ENCODE measurements at places on chromosomes 5 and 9. TPM values are rescaled to one million over a fixed set of nuclear protein-coding genes. Genes with fewer than 3 reads are reported as not detected.

The TCF7 gene
- polyA plus RNA-seq: 2.6 TPM

- no peak for DNase-seq
These were observed 530.1 kb upstream of the DMAC1 start for GRCh38 chr9:8329561-8330283.

The GFPT2 gene
- 8.6 TPM for polyA plus RNA-seq

DNA sequence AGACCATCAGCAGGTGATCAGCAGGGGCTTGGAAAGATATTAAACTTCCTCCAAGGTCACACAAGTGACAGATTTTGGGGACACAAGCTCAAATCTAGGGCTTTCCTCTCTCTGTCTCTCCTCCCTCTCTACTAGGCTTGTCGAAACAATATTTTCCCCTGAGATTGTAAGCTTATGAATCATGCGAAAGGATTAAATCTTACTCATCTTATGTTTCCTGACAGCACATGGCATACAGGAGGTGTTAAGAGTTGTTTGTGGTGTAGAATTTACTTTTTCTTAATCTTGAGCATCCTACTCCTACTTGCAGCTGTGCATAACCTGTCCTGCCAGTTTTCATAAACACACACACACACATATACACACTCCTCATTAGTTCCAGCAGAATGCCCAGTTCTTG lies 186.3 kb downstream of the MARCHF11 start:
- no peak for DNase-seq

The IFNK gene
- polyA plus RNA-seq: not detected

DNA sequence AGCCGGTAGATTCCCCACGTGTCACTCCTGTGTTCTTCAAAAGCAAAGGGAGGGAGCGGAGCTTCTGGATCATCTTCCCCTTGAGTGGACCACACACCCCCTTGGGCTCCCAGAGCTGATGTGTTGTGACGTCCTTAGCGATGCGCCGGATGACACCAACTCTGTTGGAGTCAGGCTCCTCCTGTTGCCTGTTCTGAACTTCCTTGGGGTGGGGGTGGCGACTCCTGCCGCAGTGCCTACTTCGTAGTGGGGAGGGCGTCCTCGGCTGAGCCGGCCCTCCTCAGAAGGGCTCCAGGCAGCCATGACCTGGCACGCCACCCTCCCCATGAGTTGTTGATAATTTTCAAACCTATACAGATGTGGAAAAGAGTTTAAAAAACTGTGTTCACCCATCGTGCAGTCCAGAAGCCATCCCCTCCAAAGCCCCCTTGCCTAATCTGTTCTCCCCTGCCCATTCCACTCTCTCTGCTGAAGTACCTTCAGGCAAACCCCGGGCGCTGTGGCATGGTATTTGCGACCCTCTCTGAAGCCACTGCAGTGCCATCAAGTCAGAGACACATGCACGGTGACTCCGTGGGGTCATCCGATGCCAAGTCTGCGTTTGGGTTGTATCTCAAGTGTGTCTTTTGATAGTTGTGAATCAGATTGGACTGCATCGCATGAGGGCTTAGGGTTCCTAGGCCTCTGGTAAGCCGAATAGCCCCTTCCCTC lies 16.7 kb downstream of the EXOC3 start:
- DNase-seq: no peak

DNA sequence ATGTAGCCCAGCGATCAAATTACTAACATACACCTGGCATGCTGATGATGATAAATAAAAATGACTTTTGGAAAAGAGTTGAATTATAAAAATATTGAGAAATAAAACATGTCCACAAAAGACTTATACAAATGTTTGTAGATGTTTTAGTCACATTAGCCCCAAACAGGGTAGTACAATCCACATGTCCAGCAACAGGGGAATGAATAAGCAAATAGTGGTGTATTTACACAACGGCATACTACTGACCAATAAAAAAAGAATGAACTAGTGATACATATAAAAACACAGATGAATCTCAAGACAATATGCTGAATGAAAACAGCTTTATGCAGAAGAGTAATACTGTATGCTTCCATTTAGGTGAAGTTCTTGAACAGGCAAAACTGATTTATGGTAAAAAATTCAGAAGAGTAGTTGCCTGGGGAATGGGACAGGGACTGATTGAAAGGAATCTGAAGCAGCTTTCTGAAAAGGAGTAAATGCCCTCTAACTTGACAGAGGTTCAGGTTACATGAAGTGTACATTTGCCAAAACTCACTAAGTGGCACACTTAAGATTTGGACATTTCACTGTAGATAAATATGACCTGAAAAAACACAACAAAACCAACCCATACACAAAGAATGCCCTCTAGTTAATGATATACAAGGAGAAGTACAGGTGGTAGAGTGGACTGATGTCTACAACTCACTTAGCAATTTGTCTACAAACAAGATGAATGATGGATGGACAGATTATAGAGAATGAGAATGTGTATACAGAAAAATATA lies 35.4 kb downstream of the ACTL7A start:
- DNase-seq: no peak

DNA sequence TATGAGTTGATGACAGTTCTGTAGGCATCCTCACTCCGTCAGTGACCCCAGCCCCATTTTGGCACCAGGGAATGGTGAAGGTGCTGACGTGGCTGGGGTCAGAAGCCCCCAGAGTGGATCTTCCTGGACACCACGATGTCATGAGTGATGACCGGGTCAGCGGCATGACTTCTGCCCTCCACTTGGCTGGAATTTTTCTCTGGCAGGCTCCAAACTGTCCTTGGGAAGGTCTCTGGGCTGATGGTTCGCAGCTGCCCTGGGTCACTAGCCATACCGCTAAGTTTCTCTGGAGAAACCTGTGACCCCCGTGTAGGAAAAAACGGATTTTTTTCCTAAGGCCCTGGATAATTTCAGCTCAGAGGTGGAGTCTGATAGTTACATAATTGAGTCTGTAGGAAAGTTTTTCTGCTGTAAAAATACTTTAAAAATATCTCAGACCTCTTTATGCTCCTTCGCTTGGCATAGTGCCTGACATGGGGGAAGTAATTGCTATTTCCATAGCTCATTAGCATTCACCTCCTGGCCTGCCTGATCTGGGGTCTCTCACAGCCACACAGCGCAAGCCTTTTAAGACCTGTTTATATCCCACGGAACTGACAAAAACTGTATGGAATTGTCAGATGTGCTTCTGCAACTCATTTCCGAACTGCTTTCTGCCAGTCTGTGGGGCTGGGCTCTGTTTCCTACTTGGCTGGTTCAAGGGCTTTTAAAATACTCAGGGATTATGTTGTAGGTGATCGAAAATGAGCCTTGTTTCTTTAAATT lies 69.2 kb downstream of the ANGPTL2 start:
- no peak for DNase-seq

DNA sequence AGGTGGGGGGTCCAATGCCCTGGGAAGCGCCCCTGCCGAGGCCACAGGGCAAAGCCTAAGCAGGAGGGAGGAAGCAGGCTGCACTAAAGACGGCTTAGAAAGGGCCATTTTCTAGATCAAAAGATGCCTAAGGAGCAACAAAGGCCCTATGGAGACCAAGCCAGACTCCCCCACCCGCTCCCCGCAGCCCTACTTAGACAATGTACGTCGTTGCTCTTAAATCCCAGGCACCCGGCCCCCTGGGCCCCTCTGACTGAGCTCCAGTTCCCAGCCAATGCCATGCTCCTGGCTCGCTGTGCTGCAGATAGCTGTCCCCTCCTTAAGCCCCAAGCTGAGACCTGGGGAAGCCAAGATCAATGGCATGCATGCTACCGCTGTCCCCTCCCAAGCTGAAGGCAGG lies 10.3 kb downstream of the IPPK start:
- no peak for DNase-seq

GRCh38 chr5:100676817-100677631 lies 141.8 kb downstream of the FAM174A start:
- DNase-seq: no peak

The OR1J2 gene
- polyA plus RNA-seq: not detected

The PFN3 gene
- not detected for polyA plus RNA-seq

DNA sequence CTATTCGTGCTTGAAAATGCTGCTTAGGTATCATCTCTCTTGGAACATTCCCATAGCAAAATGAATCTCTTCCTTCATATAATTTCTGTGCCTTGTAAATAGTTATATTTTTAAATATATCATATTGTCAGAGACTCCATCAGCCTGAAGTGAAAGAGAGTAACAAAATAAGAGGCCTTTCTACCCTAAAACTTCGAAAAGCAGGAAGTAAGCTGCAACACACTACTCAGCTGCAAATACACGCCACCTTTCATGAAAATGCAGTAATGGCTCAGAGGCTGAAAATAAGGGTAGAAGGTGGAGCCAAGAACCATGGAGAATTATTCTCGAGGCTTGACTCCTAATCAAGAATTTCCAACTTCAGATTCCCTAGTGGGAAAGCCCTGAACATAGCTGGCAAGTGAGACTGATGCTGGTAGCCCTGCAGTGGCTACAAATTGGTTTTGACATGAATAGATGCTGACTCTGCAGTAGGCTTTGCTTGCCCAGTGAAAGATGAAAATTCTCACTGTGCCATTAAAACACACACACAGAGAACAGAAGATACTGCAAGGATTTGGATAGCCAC lies 30.2 kb upstream of the PTGER4 start:
- DNase-seq: no peak

- no peak for DNase-seq
These were observed 8.0 kb downstream of the PMPCA start for GRCh38 chr9:136418182-136419091.

- no peak for DNase-seq
These were observed 39.1 kb downstream of the FGD3 start for GRCh38 chr9:92986176-92987119.

GRCh38 chr5:146909255-146910068 lies 30.9 kb upstream of the PPP2R2B start:
- DNase-seq: no peak

DNA sequence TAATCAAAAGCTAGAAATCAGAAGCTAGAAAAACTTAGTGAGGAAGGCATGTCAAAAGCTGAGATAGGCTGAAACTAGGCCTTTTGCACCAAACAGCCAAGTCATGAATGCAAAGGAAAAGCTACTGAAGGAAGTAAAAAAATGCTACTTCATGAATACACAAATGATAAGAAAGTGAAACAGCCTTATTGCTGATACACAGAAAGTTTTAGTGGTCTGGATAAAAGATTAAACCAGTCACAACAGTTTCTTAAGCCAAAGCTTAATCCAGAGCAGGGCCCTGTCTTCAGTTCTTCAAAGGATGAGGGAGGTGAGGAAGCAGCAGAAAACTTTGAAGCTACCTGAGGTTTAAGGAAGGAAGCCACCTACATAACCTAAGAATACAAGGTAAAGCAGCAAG lies 102.5 kb upstream of the SH3GL2 start:
- DNase-seq: no peak

GRCh38 chr5:84487963-84488362 lies 103.3 kb upstream of the EDIL3 start:
- no peak for DNase-seq

GRCh38 chr5:131386779-131387178 lies 122.9 kb downstream of the CDC42SE2 start:
- no peak for DNase-seq

- no peak for DNase-seq
These were observed 29.3 kb downstream of the ZDHHC11 start for GRCh38 chr5:821504-821903.

- DNase-seq: no peak
These were observed 46.3 kb downstream of the NNT start for GRCh38 chr5:43649256-43649655.

DNA sequence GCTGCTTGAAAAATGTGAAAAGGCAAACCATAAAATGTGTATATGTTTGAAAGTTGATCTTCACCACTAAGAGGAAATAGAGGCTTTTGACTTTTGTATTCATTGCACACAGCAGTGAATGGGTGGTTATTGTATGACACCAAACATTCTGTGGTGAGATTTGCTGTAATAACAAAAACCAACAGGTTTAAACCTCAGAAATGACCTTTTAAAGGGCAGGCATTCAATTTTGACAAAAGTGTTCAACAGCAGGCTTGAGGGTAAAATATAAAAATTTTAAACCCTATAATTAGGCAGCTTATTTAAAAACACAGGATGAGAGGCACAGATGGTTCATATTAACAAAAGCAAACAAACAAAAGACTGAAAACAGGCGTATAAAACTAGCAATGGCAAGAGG lies 128.1 kb upstream of the NUDT12 start:
- DNase-seq: no peak

The STXBP1 gene
- 13.7 TPM for polyA plus RNA-seq

GRCh38 chr5:53071738-53072137 lies 37.8 kb downstream of the MOCS2 start:
- DNase-seq: no peak

DNA sequence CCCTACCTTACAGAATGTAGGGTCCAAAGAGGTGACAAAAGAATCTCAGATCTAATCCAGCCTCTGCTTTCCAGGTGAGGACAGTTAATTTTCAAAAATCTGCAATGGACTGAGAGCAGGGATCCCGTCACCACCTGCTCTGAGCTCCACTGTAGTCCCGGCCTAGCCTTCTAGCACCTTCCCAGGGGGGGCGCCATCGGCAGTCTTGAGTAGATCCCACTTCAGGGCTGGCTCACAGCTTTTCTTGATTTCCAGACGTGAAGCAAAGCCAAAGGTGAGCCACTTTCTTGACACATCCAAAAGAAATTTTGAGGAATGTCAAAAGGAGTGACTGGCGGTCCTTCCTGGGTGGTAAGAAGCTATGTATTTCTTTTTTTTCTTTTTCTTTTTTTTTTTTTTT lies 114.1 kb downstream of the SYK start:
- no peak for DNase-seq

- no peak for DNase-seq
These were observed 15.0 kb downstream of the DOCK2 start for GRCh38 chr5:169652057-169652456.

The PPP3R2 gene
- not detected for polyA plus RNA-seq

The QRFP gene
- polyA plus RNA-seq: 0.33 TPM

DNA sequence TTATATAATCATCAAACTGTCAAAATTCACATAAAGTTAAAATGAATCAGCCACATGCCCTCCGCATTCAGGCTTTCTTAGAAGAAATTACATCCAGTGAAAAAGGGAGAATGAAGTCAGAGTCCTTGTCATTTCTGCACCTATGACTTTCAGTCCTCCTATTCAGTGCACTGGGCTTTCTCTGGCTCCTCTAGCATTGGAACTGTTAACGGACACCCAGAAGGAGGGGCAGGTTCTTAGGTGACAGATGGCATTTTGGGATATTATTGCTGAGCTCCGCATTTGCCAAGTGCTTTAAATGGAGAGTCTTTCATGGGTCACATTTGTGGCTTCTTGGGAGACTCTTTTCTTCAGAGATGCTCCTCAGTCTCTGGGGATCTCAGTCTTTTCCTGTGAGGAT lies 40.0 kb downstream of the ADAMTS19 start:
- no peak for DNase-seq

The FBXW2 gene
- 29.2 TPM for polyA plus RNA-seq

- no peak for DNase-seq
These were observed 24.9 kb downstream of the TENT2 start for GRCh38 chr5:79636981-79637733.

DNA sequence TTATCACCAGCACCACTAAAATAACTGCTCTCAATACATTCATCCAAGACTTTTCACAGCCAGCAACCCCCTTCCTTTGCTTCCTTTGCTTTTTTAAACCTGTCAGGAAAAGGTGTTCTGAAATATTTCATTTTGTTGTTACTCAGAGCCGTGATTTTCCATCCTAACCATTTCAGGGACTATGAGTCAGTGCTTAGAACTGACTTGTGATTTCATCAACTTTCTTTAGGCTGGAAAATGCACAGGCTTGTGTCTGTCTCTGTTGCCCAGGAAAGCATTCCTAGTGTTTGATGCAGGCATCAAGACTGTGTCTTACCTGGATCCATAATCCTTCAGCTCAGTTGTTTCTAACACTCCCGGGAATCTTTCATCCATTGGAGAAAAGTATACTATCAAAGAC lies 805.6 kb downstream of the BRINP1 start:
- no peak for DNase-seq
